ENCODE measurements at places on chromosomes 5 and 9.

DNA sequence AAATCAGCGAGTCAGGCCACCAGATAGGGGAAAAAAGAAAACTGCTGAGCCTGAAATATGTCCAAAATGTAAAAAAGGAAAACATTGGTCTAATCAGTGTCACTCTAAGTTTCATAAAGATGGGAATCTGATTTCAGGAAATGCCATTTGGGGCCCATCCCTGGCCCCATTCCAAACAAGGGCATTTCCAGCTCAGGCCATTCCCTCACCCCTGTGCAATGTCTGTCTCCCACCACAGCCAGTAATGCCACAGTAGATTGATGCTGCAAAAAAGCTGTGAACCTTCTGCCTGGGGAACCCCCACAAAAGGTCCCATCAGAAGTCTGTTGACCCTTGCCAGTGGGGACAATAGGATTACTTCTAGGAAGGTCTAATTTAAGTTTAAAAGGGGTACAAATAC lies 199.6 kb downstream of the YTHDC2 start:
- H3K36me3 ChIP-seq: no peaks in the 10 kb centered on the region
- no peak for DNase-seq
- H3K27ac ChIP-seq: no peak overlapping the region
- no peaks in the 10 kb centered on the region for H3K4me1 ChIP-seq

DNA sequence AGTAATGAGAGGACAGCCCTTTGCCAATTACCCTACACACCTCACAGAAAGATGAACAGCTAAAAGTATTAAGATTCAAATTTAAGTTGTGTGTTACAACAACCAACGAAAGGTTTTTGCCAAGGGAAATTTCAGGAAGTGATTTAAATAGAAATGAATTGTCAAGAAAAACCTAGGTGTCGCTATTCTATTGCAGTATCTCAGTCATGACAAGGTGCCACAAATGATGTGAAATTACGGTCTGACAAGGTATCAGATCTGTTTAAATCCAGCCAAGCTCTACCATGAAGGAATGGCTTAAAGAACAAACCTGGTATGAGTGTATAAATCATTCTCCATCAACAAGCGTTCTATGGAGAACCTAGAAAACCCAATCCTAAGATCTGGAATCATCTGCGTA lies 189.7 kb downstream of the ATPSCKMT start:
- no peaks in the 10 kb centered on the region for H3K36me3 ChIP-seq
- DNase-seq: no peak
- no peaks in the 10 kb centered on the region for H3K4me1 ChIP-seq
- H3K27me3 ChIP-seq: no peaks in the 10 kb centered on the region
- no peak overlapping the region for H3K4me3 ChIP-seq

- H3K4me1 ChIP-seq: no peaks in the 10 kb centered on the region
- no peaks in the 10 kb centered on the region for H3K36me3 ChIP-seq
- peaks cover 19% of the 10 kb centered on the region for H3K27me3 ChIP-seq
- no peak overlapping the region for H3K27ac ChIP-seq
- no peak for DNase-seq
Measured at GRCh38 chr5:163571744-163572143, 66.3 kb downstream of the MAT2B start.

- no peak overlapping the region for H3K4me3 ChIP-seq
- H3K27me3 ChIP-seq: no peaks in the 10 kb centered on the region
- no peak overlapping the region for H3K27ac ChIP-seq
- DNase-seq: no peak
- no peaks in the 10 kb centered on the region for H3K4me1 ChIP-seq
Measured at GRCh38 chr5:126752081-126752785, 24.7 kb upstream of the LMNB1 start.

DNA sequence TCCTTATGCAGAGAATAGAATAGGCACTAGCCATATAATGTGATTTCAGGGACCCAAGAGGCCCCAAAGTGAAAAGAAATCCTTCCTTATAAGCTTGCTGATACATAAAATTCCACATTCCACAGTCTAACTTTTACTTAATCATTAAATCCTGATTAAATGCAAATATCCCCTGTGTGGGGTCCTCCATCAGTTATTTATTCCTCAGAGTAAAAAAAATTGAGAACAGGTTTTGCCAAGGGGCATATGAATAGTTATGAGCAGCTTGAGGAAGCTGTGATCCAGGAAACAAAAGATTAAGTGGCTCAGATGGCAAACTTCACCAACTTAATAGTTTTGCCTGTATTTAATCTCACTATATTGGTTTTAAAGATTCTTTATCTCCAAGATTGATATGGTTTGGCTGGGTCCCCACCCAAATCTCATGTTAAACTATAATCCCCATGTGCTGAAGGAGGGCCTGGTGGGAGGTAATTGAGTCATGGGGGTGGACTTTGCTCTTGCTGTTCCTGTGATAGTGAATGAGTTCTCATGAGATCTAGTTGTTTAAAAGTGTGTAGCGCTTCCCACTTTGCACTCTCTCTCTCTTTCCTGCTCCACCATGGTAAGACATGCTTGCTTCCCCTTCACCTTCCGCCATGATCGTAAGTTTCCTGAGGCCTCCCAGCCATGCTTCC lies 324.9 kb downstream of the NPR3 start:
- no peaks in the 10 kb centered on the region for H3K36me3 ChIP-seq
- H3K27me3 ChIP-seq: no peaks in the 10 kb centered on the region
- DNase-seq: peak; percentile 42
- H3K4me1 ChIP-seq: peaks cover 24% of the 10 kb centered on the region
- H3K27ac ChIP-seq: peak overlapping the region; percentile 6

Data from transverse colon (tissue), 4 donors.